ENCODE measurements at places on chromosomes 13 and 19.

DNA sequence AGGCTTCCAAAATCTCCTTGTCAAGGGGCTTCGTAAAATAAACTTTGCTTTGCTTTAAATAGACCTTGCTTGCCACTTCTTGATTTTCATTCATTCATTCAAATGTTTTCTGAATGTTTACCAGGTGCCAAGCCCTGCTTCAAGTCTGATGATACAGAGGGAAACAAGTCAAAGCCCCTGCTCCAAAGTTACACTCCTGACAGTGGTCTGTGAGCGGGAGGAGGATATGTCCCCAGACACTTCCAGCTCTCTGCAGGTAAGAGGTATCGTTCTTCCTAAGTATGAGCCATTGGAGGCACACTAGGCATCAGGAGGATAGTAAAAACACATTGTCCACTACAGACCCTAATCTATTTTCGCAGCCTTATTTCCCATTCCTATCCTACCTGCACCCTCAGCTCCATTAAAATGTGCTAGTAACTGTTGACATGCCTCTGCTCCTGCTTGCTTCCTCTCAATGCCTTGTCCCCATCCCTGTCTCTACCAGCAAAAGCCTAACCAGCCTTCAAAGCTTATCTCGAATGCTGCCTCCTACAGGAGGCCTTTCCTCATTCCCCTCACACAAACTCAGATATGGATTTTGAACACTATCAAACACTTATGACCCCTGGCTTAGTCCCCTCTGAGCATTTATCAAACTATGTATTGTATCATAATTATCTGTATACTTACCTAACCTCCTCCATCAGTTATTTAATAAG is 6.2 kb upstream of the WBP4 start:
- no peak for DNase-seq

GRCh38 chr19:4067396-4068046 is 822 bp upstream of the ZBTB7A start:
- no peak for DNase-seq

GRCh38 chr13:77465603-77466195 is 69.8 kb upstream of the SCEL start:
- DNase-seq = no peak

DNA sequence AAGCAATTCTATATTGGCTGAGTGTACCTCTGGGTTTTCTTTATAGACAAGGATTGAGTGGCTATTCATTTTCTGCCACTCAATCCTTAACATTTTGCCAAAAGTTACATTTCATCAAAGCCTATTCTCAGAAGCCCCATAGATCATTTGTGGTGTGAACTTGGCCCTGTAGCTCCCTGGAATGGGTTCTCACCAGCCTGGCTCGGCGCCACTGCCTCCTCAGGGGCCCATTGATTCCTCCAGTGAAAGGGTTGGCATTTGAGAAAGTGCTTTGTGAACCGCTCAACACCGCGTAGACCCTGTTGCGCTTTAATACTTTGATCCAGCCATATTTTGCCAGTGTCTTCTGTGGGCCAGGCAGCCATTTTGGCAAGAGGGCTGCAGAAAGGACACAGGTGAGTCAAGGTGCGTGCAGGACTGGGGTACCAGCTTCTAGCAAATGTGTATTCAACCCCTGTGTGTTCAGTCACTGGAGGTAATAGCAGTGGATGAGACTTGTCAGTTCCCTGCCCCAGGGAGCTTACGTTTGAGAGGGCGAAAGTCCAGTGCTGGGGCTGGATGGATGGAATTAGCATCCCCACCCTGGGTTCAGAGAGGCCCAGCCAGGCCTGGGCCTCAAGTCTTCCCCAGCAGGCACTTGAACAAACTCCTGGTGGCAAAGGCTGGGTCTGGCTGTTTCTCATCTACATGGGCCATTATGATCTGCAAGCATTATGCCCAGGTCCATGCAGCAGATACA is 3.8 kb downstream of the RAB8A start:
- no peak for DNase-seq

DNA sequence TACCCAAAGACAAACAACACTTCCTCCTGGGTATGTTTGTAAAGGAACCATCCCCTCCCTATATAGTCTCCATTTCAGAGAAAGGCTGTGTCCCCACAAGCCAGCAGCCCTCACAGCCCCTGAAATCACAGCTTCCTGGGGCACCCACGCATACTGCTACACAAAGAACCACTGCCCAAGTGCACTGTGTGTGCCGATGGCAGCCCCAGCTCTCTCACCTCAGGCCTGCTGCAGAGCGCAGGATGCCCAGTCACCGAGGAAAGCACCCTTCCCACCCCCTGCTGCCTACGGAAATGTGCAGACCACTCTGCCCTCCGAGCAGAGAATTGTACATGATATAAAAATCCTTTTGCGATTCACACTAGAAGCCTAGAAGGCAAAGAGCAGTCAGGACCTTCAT is 39.4 kb downstream of the SOHLH2 start:
- DNase-seq = no peak

DNA sequence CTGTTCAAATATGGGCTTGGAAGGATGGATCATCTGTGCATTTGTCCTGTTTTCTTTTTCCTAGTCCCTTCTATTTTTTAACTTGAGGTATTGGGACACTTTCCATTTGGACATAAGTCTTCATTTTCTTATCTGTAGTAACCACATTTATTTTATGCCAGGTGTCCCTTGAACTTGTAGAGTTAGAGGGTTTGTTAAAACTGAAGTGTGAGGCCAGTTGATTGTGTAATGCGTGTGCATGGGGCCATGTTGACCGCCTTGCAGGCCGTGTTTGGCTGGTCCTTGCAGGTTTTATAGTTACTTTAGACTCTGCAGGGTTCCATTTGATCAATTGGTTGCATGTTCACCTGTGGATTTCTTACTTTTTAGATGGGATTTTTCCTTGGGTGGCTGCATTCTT is 21.0 kb downstream of the SAE1 start:
- DNase-seq = no peak

DNA sequence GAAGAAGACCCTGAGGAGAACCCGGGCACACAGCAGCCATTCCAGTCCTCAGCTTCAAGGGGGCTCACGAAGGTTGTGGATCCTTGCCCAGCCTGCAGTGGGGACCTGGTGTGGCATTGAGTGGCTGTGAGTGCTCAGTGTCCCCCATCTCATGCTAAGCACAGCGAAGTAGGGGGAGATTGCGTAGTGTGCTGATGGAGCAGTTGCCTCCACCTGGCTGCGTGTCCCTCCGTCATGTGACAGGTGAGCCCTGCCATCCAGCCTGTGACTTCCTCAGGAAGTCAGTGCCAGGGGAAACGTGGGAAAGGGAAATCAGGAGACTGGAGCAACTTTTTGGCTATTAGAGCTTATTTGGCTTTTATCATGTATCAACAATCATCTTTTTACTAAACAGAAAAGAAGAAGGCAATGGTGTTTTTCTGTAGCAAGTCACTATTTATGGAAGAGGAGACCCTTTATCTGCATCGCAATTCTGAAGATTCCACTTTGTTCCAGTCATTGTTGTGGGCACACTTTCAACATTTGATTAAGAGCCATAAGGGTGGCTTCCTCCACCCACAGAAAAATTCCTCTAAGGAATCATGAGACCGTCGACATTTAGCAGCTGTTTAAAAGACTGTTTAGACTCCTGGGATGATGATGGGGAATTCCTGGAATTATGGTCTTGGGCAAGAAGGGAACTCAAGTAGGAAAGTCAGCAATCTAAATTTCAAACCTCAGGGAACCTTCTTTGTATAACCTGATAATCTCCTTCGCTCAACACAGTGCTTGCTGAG is 126.8 kb upstream of the SPATA13 start:
- DNase-seq = no peak

All from CD14-positive monocyte (primary cell).